Activated T-cell treated with anti-CD3 and anti-CD28 coated beads, Interleukin-2, amount 50 U/mL, for 72 hours (primary cell): ENCODE measurements at places on chromosomes 2 and 18. TPM values are rescaled to one million over a fixed set of nuclear protein-coding genes. Genes with fewer than 3 reads are reported as not detected.

Gene CNGA3
- not detected for total RNA-seq

Gene MYO5B
- 0.12 TPM for total RNA-seq

Gene STAT4
- 125 TPM for total RNA-seq

Gene KCNG2
- total RNA-seq: not detected

Gene NPAS2
- 8.4 TPM for total RNA-seq

Gene IL1RN
- 44.3 TPM for total RNA-seq

Gene CD8B2
- total RNA-seq: 0.62 TPM

Gene MROH2A
- not detected for total RNA-seq

Gene GAREM2
- total RNA-seq: 1.4 TPM
